ENCODE measurements at places on chromosomes 16 and 17.
A peak's percentile ranks its signal among the peaks of the same experiment; 100 is the strongest.

- DNase-seq: no peak
Measured at GRCh38 chr16:80656711-80657150, 115.9 kb downstream of the DYNLRB2 start.

- no peak for DNase-seq
Measured at GRCh38 chr17:79890706-79891105, 51.5 kb upstream of the CBX4 start.

DNA sequence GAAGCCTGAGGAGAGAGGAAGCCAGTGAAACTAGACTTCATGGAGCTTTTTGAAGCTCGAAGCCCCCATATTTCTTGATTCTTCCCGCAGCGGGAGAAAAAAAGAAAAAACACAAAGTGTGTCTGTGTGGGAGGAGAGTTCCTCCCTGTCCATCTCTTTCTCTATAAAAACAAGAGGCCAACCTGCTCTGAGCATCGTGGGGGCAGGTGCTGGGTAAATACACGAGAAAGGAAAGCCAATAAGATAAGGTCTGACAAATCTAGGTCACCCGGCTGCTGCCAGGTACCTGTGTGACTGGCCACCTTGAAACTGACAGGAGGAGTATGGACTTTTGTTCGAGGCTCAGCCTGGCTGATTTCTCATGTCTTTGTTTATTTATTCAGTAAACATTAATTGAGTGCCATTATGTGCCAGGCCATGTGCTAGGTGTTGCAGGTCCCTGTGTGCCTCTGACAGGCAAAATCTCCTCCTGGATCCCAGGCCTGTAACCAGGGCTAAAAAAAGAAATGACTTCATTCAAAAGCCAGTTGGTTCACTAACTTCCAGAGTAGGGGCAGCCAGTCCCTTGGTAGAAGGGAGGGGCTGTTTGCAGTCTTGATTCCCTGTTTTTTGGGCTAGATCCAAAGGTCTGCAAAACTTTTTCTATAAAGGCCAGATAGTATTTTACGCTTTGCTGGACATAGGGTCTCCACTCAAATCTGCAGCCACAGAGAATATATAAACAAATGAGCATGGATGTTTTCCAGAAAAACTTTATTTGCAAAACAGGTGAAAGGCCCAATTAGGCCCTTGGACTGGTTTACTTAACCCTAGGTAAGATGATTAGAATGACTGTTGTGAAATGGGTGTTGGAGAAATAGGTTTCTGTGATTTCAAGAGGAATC, 35.6 kb downstream of the YPEL2 start:
- DNase-seq: peak; percentile 72

GRCh38 chr16:23509441-23509754, 896 bp downstream of the GGA2 start:
- peak; percentile 7 for DNase-seq

DNA sequence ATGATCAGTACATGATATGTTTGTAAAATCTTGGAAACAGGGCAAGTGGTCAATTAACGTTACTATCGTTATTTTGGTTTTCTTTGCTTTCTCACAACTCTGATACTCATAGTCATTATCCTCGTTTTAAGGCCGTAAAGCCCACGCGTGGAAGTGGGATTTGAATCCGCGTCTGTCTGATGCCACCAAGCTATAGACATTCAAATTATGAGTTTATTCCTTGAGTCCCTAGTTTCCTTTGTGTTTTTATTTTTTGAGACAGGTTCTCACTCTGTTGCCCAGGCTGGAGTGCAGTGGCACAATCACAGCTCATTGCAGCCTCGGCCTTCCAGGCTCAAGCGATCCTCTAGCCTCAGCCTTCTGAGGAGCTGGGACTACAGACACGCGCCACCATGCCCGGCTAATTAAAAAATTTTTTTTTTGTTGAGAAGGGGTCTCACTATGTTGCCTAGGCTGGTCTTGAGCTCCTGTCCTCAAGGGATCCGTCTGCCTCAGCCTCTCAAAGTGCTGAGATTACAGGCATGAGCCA, 1.0 kb downstream of the DCTN5 start:
- DNase-seq: no peak

DNA sequence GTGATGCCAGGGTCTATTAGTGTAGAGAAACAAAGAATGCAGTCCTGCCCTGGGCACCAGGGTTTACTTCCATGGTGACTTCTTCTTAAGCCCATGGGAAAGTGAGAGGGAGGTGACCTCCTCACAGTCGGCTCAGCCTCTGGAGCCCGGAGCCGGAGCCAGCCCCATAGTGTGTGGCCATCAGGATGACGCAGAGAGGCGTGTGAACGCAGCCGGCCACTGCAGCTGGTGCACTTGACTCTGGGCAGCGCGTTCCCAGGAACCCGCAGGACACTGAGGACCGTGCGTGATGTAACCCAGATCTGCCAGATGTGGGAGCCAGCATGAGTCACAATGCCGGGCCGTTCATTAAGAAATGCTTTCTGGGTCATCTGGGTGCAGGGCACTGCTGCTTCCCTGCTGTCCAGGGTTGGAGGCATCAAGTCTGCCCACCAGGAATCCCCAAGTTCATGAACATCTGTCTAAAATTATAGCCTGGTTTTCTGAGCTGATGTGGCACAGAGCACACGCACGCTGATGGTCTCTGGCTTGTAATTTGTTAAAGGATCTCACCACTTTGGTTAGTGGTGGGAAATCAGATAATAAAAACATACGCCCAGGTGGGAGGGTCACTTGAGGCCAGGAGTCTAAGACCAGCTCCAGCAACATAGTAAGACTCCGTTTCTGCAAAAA, 114.1 kb downstream of the PITPNC1 start:
- DNase-seq: peak; percentile 99

DNA sequence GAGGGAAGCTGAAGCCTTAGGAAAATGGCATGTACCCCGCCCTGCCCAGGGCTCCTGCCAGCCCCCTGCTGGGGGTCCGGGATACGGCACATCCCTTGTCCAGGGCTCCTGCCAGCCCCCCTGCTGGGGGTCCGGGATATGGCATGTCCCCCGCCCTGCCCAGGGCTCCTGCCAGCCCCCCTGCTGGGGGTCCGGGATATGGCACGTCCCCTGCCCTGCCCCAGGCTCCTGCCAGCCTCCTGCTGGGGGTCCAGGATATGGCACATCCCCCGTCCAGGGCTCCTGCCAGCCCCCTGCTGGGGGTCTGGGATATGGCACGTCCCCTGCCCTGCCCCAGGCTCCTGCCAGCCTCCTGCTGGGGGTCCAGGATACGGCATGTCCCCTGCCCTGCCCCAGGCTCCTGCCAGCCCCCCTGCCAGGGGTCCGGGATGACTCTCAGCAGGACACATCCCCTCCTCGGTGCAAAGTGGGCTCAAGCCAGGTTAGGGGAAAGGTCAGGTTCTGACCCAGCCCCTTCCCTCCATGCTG, 43.2 kb downstream of the RPH3AL start:
- no peak for DNase-seq

GRCh38 chr17:75668489-75668888, 1.4 kb downstream of the SAP30BP start:
- peak; percentile 39 for DNase-seq

DNA sequence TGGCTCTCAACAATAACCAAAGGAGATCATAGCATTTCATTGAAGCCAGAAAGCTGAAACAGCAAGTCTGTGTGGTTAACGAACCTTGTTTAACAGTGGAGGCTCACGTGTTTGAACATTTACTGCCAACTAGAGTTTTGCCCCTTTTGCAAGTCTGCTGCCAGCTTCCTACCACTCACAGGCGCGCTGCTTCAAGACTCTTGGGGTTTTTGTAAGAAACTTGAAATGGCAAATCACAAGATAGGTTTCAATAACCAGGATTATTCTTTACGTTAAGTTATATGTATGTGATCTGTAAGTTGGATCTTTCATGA, 1.2 kb downstream of the SNTB2 start:
- DNase-seq: peak; percentile 69

DNA sequence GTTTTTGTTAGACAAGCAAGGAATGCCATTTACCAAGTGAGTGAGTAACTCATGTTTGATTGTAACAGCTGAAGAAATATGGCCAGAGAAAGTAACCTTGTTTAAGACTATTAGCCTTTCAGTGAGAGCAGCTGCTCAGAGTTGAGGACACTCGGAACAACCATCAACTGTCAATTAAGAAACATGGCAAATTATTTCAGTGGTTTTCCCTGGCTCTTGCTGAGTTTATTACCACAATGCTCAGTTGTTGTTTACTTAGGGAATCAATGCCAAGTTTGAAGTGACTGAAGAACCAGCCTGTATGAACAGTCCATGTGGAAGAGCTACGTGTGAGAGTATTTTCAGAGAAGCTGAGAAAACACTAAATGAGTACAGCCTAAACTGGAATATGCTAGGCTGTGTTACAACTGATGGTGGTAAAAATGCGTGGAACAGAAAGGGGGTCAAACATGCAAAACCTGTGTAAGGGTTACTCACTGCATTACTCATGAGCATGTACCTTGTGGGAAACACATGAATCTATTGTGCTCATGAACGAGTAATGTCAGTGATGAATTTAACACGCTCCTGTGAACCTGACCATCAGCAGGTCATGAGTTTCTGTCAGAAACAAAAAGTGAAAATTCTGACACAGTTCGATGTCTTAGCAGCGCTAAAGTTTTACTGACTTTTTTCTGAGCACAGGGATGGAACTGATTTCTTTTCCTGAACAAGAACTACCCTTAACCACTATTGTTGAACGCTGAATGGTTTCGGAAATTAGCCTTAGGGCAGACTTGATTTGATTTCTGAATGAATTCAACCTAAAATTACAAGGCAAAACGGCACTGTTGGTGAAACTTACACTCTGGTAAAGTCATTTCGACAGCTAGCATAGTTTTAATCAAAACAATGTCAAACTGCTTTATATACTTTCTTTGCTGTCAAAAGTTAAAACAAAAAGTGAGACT, 33.5 kb downstream of the GNA13 start:
- peak; percentile 69 for DNase-seq

GRCh38 chr16:22762486-22762885, 51.5 kb upstream of the HS3ST2 start:
- no peak for DNase-seq

- no peak for DNase-seq
Measured at GRCh38 chr16:12580809-12581208, 222.9 kb downstream of the CPPED1 start.

- no peak for DNase-seq
Measured at GRCh38 chr17:63032142-63032541, 66.1 kb downstream of the TANC2 start.
